Stimulated activated CD8-positive, alpha-beta memory T cell treated with anti-CD3 and anti-CD28 coated beads, Interleukin-15, amount 100 ng/mL, for 1 hour (primary cell): ENCODE measurements at places on chromosomes 7 and 10.

- no peak for DNase-seq
Observed at GRCh38 chr7:47497367-47498096, 84.4 kb downstream of the TNS3 start.

DNA sequence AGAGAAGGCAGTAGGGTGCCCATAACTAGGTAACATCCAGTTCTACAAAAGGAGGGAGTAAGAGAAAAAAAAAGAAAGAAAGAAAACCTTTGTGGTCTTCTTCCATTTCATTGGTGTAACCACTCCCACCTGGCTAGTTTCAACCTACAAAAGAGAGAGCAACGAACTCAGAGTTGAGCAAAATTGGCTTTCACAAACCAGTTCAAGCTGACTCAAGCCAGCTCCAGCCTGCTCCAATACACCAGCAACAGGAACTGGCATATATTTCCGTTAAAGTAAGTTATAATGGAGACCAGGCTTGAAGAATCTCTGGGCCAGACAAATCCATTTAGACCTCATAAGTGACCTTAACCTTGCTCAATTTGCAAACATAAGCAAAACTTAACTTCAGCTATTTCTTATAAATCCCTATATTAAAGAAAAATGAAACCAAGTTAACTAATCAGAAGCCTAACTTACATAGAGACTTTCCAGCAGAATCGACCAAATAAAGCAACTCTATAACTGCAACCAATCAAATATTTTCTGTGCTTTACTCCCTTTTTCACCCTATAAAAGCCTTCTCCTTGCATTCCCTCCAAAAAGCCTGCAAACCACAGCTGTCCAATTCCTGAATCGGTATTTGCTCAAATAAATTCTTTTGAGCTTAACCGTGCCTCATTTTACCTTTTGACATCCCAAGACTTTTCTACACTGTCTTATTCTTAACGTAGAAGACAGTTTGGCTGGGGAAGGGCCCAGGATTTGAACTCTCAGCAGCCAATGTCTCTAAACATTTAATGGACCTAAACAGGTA, 10.1 kb downstream of the ANKRD22 start:
- DNase-seq, result no peak

DNA sequence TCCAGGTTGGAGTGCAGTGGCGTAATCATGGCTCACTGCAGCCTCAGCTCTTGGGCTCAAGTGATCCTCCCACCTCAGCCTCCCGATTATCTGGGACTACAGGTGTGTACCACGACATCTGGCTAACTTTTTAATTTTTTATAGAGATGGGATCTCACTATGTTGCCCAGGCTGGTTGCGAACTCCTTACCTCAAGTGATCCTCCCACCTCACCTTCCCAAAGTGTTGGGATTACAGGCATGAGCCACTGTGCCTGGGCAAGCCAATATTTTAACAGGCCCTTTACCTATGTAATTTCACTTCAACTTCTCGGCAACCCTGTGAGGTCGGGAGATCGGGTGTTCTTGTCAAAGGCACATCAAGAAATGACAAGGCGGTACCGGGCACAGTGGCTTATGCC, 146.3 kb downstream of the CUX1 start:
- no peak for DNase-seq

- DNase-seq, result no peak
Observed at GRCh38 chr10:133196221-133196915, 33.6 kb upstream of the UTF1 start.

DNA sequence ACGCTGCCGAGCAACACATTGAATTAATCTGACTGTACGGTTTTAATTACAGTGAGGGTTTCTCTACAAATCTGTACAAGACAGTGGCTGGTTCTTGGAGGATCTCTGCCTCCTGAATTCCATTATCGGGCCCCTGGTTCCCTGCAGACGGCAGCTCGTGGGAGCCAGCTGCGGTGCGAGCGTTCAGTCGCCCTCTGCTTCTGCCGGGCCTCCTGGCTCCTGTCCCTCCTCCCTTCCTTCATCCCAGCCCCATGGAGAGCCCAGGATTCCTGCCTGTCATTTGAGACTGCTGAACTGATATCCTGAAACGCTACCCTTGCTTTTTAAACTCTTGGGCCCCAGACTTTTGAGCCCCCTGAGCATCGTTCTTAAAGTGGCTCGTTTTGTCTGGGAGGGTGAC, 6.6 kb upstream of the DLX6 start:
- DNase-seq, result no peak

DNA sequence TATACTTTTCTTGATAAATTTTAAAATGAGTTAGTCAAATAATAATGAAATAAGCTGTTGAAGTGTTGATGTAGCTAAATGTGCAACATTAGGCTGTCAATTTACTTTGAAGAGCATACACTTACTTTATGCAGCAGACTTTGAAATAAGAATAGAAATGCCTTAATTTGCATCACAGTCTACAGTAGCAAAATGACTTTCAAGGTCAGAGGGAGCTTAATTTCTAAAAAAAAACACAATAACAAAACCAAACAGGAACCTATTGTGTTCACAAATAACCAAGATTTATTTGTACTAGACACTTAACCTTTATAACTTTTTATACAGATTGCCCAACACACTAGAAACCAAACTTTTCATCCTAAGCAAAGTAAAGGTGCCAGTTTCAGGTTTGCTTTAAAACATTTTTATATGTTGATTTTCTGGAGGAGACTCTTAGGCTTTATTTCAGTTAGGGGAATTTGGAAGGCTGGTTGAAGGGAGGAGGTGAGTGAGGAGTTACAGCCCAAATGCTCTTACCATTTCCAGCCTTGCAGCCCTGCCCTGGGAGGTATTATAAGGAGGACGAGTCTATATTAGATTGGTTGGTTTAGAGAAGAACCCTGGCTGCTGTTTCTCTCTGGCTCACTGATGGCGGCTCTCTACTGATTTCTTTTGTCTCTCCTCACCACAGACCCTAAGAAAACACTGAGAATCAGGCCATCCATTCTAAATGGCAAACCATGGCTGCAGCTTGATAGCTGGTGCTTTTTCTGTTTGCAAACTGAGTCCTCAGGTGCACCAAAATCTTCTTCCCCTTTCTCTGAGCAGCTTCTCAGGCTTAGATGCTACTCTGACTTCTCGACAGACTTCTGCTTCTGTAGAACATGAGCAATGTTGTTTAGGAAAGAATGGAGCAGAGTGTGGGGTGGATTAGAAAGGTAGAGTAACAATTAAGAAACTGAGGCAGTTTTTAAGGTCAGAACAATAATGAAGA, 55.2 kb upstream of the RPA3 start:
- DNase-seq, result no peak

GRCh38 chr7:45689011-45689796, 115.0 kb downstream of the ADCY1 start:
- no peak for DNase-seq

GRCh38 chr7:101294039-101294831, 27.4 kb downstream of the IFT22 start:
- DNase-seq, result no peak

DNA sequence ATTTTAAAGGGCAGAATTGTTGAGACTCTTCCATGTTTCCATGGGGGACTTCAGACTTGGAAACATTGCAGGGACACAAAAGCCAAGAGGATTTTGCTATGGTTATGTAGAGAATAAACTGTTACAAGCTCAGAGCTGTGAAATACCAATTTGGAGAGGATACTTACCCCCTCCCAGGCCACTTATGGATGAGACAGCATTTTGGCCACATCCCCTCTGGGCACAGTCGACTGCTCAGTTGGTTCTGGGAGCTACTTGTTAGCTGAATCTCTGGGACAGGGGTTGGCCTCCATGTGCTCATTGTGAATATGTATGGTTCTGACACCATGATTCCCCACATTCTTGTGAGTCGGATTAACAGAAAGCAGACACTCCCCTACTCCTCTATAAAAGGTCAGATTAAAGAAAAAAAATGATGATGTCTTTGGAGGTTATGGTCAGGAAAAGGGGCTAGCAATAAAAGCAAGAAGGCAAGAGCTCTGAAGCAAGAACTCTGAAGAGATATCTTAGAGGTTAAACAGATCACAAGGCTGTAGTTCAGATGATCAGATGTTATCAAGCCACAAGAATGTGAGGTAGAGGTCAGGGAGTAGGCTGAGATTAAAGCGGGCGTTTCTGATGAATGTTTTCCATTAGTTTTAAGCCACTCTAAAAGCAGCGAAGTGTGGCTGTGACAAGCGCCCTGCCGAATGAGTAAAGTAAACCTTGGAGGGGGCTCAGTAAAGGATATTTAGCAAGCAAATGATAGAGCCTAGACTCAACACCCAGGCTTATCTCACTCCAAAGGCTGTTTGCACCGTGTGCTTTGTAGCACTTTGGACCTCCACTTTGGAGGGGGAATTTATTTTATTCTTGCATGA, 17.2 kb downstream of the STAMBPL1 start:
- no peak for DNase-seq

DNA sequence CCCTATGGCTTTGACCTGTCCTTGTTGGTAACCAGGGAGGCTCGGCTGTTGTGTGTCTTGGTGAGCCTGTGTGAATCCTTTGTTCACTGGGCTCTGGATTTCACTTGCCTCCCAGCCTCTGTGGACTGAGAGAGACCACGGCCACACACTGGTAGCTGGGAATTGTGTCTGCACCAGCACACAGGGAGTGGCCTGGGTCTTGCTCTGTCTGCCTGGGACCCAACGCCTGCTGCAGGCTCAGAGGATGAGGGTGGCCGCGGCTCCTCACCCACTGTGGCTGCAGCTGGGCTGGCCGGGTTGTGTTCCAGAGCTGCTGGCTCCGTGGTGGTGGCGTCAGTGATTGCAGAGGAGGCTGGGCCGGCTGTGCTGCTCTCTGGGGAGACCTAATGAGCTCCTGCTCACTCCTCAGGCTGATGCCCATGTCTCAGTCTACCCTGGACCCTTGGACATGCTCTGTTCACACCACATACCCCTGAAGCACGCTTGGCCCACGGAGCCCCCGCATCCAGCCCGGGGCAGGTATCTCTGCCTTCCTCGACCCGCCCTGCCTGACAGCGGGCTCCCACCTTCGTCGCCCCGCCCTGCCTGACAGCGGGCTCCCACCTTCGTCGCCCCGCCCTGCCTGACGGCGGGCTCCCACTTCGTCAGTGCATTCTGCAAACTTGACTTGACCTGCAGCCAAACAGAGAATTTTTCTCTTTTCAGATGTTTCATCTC, 328.5 kb downstream of the ADARB2 start:
- no peak for DNase-seq

DNA sequence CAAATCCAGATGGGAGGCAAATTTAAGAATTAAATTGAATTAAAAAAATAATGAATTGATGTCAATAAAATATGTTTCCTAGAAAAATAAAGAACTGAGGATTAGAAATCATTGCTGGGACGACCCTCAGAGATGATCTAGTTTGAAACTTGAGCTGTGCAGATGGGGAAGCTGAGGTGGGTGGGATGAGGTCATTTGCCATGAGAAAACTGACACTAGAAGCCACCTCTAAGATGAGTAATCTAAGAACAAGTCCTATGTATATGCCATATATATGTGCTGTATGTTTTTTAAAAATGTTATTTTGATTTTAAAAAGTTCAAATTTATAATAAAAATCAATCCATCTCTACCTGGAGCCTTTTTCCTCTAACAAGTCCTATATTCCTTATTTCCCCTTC, 135.7 kb downstream of the RSU1 start:
- no peak for DNase-seq

- DNase-seq, result no peak
Observed at GRCh38 chr10:103757531-103758293, 97.7 kb downstream of the SH3PXD2A start.

DNA sequence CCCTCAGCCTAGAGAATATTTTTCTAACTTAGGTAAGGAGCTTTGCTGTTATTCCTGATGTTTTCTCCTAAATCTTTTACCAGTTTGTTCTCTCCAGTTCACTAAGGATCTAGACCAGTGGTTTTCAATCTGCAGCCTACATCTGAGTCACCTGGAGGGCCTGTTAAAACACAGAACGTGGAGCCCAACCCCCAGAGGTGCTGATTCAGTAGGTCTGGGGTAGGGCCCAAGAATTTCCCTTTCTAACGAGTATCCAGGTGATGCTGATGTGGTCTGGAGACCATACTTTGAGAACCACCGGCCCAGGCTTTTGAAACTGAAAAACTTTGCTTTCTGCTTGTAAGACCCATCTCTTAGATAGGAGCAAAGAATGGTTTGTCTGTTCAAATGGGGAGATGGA, 51.2 kb upstream of the KMT2E start:
- DNase-seq, result no peak
